ENCODE measurements at places on chromosomes 16 and 17.

DNA sequence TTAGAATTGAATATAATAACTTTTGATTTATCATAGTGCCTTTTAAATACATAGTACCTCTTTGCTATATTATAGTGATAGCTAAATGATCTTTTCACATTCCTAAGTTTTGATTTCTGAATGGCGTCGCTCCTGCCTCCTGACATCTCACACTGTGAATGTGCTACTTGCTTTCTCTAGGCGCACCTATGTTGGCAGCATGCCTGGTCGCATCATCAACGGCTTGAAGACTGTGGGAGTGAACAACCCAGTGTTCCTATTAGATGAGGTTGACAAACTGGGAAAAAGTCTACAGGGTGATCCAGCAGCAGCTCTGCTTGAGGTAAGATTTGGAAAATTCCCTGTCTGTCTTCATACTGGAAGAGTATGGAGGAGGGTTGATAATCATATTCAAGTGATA is 29.8 kb upstream of the ABCC11 start:
- DNase-seq, result no peak

- DNase-seq, result peak; percentile 83
Observed at GRCh38 chr16:57485916-57486857, at the start of gene DOK4. TSS of gene DOK4 (minus strand) at chr16:57486493. CDS start at chr16:57479507, 6,986 bp downstream.

DNA sequence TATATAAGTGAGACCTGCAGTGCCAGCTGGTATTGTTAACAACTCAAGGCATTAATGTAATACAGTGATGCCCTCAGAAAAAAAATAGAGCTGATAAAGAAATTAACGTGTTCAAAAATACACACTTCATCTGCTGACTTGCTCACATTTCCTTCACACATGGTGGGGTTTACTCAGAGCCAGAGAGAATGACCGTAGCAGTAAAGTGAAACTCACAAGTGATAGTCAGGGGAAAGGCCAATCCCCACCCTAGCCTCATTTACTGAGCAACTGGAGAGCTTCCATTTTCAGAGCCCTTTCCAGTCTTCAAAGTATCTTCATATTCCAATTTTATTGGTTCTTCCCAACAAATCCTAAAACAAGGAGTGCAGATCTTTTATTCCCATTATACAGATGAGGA is 74.0 kb upstream of the HLF start:
- no peak for DNase-seq

DNA sequence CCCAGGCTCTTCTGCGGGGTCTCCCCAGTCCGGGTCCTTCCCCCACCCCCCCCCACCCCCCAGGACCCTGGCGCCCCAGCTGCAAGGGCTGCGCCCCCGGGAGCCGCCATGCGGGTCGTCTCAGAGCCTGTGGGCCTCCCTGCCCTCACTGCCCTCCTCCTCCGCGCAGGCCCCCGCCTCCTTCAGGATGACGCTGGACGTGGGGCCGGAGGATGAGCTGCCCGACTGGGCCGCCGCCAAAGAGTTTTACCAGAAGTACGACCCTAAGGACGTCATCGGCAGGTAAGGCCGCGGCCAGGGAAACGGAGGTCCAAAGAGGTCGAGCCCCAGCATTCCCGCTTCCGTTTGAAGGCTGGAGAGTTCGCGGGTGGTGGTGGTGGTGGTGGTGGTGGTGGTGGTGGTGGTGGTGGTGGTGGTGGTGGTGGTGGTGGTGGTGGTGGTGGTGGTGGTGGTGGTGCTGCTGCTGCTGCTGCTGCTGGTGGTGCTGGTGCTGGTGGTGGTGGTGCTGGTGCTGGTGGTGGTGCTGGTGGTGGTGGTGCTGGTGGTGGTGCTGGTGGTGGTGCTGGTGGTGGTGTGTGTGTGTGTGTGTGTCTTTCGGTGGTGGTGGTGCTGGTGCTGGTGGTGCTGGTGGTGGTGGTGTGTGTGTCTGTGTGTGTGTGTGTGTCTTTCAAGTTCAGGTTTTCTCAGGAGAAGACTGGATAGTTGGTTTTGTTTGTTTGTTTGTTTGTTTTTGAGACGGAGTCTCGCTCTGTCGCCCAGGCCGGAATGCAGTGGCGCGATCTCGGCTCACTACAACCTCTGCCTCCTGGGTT is 615 bp downstream of the PHKG2 start:
- peak; percentile 55 for DNase-seq

DNA sequence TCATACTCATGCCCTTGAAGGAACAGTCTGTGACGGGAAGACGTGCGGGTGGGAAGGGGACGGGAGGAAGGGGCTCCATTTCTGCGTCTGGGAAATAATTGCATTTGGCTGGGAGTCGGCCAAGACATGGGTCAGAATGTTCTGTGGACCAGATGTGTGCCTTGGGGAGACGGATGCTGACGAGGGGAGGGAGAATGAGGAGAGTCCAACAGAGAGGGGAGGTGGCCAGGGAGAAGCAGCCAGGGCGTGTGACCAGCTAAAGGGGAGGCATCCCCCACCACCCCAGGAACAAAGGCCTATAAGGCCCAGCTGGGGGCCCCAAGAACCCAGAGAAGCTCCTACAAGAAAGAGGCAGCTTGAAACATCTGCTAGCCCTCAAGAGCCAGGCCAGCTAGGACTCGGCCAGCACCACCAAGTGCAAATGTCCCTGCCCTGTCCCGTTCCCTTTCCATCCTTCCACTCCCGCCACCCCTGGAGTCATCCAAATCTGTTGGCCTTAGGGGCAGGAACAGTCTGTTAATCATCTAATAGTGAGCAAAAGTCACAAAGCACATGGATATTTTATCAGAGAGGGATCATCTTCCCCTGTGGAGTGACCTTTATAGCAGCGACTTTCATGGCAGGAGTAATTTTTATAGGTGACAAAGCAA is 42.5 kb upstream of the BCO1 start:
- DNase-seq, result no peak

- peak; percentile 7 for DNase-seq
Observed at GRCh38 chr16:49459953-49460735, 86.5 kb downstream of the C16orf78 start.

GRCh38 chr17:58268326-58268725 is 12.4 kb downstream of the MPO start:
- no peak for DNase-seq

DNA sequence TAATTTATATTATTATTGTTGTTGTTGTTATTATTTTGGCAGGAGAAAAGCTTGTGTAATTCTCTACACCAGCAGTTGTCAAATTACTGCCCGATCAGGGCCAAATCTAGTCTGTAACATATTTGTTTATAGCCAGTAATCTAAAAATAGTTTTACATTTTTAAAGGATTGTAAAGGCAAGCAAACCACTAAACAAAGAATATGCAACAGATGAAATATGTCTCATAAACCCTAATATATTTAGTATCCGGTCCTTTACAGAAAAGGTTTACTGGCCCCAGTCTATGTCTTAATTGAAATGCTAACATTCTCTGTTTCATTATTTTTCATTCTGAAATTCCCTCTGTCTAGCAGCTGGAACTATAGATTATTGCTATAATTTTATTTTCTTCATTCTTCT is 709.5 kb downstream of the KCNJ2 start:
- DNase-seq, result no peak

DNA sequence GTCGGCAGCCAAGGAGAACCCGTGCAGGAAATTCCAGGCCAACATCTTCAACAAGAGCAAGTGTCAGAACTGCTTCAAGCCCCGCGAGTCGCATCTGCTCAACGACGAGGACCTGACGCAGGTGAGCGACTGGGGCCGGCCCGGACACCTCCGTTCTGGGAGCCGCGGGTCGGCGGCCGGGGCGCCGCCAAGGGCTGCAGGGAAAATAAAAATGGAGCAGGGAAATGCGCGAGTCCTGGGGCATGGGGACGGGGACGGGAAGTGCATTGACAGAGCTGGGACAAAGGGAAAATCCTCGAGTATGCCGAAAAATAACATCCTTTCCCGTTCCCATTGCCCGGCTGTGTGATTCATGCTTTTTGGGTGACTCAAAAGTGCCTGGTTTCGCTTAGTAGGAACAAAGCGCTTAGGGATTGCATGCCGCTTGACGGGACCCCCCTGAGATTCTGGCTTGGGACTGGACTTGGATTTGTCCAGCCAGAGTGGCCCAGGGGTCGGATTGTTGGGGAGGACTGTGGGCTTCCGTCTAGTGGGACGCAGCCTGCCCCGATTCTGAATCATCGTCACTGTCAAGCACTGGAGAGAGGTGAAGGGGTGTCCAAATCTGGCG is 699 bp downstream of the MPRIP start:
- peak; percentile 41 for DNase-seq

- DNase-seq, result no peak
Observed at GRCh38 chr17:61233991-61234750, 165.5 kb upstream of the TBX2 start.

DNA sequence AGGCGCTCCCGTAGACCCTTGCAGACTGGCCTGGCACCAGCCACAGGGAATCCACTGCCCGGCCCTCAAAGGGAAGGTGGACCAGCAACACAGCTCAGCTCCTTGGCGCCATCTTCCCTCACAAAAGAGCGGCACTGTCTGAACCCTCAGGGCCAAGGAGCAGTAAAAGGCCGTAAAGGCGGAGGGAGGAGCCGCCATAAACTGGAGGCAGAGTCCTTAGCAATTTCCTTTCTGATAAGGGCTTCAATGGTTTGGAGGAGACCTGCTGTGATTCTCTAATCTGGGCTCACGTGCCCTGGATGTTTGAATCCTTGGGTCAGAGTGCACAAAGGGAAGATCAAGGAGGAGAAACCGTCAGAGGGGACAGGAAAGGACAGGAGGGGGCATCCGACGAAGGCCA is 15.5 kb upstream of the AXIN2 start:
- DNase-seq, result no peak

DNA sequence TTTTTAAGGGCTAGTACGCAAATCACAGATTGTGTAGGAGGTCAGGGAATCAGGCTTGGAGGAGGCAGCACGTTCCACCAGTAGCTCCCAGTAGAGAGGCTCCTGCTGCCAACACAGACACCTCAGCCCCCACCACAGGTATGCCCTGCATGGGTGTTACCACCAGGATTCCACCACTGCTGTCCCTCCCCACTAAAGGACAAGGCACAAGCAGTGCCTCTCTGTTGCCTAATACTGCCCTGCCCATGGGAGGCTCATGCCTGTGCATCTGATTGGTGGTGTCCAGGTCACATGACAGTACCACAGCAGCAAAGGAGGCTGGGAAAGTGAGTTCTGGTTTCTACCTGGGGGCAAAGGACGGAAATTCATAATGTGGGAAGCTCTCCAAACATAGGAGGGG is 33.6 kb upstream of the CACNG4 start:
- no peak for DNase-seq

GRCh38 chr16:69325784-69326171 is 4.6 kb downstream of the PDF start:
- no peak for DNase-seq

DNA sequence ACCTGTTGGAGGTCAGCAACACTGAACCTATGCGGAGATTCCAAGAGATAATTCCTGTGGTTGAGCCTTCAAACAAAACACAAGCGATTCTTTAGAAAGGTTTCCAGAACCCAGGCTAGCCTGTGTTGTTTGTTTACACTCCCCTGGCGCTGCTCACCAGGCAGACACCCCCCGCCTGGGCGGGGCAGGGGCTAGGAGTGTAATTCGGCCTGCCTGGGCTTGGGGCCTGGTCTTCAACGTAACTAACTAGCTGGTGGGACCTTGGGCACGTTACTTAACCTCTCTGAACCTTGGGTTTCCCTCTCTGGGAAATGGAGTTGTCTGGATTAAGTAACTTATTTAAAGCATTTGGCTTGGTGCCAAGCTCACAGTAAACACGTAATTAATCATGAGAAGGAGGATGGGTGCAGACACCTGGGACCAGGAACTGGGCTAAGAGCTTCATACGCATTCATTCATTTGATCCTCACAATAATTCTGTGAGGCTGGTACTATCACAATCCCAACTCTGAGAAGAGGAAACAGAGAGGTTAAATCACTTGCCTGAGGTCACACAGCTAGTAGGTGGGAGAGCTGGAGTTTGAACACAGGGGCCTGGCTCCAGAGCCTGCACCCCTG is 7.6 kb upstream of the ARHGAP27 start:
- no peak for DNase-seq

DNA sequence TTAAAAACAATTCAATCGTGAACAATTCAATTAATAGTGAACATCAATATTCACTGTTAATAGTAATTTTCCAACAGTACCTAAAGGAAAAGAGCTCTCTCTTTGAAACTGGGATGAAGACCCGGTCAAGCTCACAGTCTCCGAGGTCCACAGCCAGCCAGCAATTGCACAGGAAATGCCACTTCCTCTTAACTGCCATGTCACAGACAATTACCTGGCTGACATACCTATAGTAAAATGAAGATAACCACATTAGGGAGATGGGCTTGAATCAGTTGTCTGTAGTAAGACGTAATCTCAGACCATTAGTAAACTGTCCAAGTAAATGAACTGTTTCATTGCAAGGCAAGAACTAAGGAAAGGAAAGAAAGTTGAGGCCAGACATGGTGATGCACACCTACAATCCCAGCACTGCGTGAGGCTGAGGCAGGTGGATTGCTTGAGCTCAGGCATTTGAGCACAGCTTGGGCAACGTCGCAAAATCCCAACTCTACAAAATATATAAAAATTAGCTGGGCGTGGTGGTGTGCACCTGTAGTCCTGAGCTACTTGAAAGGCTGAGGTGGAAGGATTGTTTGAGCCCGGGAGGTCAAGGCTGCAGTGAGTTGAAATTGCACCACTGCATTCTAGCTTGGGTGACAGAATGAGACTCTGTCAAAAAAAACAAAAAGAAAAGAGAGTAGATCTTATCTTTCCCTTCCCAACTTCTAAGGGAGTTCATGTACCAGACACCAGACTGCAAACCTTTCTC is 36.9 kb downstream of the PKD1L3 start:
- DNase-seq, result no peak

GRCh38 chr17:13306310-13306962 is 288.6 kb upstream of the ELAC2 start:
- no peak for DNase-seq

GRCh38 chr17:50188921-50189549 is 12.4 kb downstream of the COL1A1 start:
- no peak for DNase-seq

DNA sequence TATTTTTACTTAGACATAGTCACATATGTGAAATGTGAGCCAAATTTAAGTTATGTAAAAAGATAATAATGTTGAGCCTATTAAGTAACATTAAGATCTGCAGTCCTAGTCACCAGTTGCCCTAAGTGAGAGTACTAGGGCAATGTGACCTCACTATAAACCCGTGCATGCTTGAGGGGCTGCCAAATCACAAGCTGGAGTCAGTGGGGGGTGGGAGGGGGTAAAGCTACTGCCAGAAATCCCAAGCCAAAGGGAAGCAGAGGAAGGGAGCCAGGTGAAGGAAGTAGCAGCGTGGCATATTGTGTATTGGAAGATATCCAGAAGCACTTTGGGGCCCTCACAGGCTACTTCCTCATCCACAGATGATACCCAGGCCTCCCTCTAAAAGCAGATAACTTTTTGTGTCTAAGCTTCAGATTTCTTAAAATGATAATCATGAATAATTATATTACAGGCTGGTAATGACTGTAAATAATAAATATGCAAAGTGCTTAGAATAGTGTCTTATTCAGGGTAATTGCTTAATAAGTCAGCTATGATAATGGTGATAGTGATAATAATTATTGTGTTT is 134.1 kb downstream of the CA10 start:
- DNase-seq, result no peak
